ENCODE measurements at places on chromosomes 11 and 22. TPM values are rescaled to one million over a fixed set of nuclear protein-coding genes. Genes with fewer than 3 reads are reported as not detected.

Gene CAVIN3
- total RNA-seq, result 18.7 TPM

Gene GLB1L2
- 2.0 TPM for total RNA-seq

DNA sequence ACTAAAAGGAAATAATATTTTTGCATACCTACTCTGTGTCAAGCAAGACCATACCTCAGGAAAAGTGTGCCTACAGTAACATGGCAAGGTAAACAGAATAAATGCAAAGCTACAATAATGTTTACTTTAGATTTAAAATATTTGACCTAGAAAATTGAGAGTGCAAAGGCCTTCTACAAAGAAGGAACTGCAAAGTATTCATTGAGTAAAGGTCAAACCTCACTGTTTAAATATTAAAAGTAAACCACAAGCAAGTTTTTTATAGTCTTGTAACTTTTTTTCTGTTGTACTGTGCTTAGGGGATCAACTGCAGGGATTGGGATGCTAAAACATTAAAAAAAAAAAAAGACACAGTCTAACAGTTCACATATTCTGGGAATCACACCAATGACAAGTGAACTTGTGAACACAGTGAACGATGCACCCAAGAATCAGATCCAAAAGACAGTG is 48.8 kb downstream of the CWF19L2 start:
- no peak overlapping the region for H3K4me3 ChIP-seq
- no peak for DNase-seq
- no peaks in the 10 kb centered on the region for H3K27me3 ChIP-seq
- H3K36me3 ChIP-seq, result peaks cover 36% of the 10 kb centered on the region

Gene DDI1
- not detected for total RNA-seq

- no peaks in the 10 kb centered on the region for H3K36me3 ChIP-seq
- peak within 1 kb of the TSS; percentile 60 for H3K4me3 ChIP-seq
- no peaks in the 10 kb centered on the region for H3K27me3 ChIP-seq
- H3K4me1 ChIP-seq, result peaks cover 30% of the 10 kb centered on the region
These were observed at the start of gene BATF2 for GRCh38 chr11:64996710-64997380. Gene BATF2, minus strand, starts transcription at chr11:64996971. Its CDS starts 57 bp downstream, at chr11:64996914.

- no peaks in the 10 kb centered on the region for H3K4me1 ChIP-seq
- DNase-seq, result no peak
- no peak overlapping the region for H3K27ac ChIP-seq
These were observed 108.4 kb upstream of the TIMP3 start for GRCh38 chr22:32693102-32693501.

DNA sequence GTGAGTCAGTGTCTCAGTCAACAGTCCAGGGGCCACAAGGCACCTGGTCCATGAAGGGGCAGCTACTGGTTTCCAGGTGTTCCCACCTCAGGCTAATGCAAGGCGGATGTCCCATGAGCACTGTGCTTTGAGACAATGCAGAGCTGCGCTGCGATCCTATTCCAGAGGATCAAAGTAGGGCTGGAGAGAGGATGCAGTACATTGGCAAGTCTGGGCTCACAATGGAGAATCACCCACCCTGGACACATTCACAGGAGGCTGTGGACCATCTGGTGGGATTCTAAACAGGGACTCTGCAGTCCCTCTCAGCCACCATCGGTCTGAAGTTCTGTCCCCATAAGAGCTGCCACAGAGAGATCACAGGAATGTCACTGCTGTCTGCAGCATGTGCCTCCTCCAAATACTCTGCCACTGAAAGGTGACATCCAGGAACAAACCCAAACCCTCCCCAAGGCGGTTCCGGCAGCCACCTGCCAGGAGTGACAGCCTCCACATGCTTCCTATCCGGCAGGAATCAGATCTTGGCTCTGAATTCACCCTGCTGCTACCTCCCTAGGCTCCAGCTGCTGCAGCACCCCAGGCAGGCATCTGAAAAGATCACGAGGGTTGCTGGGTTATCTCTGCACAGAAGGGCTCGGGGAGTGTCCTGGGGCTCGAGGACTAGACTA is 45.3 kb upstream of the SERPIND1 start:
- DNase-seq, result no peak
- no peak overlapping the region for H3K27ac ChIP-seq
- H3K4me1 ChIP-seq, result no peaks in the 10 kb centered on the region
- H3K36me3 ChIP-seq, result peaks cover 12% of the 10 kb centered on the region
- no peaks in the 10 kb centered on the region for H3K27me3 ChIP-seq

Gene KRTAP5-1
- not detected for total RNA-seq

DNA sequence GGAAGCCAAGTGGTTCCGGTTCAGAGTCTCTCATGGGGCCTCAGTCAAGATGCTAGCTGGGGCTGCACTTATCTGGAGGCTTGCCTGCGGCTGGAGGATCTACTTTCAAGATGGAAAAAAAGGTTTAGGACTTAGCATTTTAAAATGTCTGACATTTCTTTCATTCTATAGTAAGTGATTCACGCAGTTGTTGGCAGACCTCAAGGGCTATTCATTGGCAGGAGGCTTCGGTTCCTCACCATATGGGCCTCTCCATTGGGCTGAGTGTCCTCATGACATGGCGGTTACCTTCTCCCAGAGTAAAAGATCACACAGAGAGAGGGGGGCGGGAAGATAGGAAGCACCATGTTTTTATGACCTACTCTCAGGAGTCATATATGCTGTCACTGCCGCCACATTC is 298.0 kb upstream of the PLET1 start:
- DNase-seq, result no peak
- peaks cover 7% of the 10 kb centered on the region for H3K27me3 ChIP-seq
- H3K36me3 ChIP-seq, result no peaks in the 10 kb centered on the region

Gene OR10A2
- not detected for total RNA-seq

DNA sequence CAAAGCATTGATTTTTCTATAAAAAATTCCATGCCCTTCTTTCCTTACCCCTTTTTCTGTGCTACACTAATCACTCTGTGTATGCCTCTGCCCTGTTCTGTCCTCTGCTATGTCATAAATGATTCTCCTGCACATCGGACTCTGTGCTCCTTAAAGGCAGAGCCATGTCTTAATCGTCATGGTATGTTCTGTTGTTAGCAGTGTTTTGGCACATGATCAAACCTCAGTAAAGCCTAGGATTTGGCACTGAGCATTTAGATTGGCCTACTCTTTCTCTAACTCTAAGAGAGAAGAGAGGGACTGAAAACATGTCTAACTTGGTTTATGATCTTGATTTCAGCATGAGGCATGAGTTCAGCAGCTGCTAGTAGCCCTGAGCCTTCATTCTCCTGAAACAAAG is 266.9 kb downstream of the AASDHPPT start:
- no peaks in the 10 kb centered on the region for H3K4me1 ChIP-seq
- no peaks in the 10 kb centered on the region for H3K36me3 ChIP-seq
- no peak overlapping the region for H3K4me3 ChIP-seq
- H3K27ac ChIP-seq, result no peak overlapping the region

GRCh38 chr11:96001037-96001436 is 77.1 kb upstream of the MTMR2 start:
- no peak for DNase-seq
- H3K4me3 ChIP-seq, result no peak overlapping the region
- H3K27me3 ChIP-seq, result no peaks in the 10 kb centered on the region
- peaks cover 14% of the 10 kb centered on the region for H3K36me3 ChIP-seq
- peaks cover 8% of the 10 kb centered on the region for H3K4me1 ChIP-seq
- no peak overlapping the region for H3K27ac ChIP-seq

DNA sequence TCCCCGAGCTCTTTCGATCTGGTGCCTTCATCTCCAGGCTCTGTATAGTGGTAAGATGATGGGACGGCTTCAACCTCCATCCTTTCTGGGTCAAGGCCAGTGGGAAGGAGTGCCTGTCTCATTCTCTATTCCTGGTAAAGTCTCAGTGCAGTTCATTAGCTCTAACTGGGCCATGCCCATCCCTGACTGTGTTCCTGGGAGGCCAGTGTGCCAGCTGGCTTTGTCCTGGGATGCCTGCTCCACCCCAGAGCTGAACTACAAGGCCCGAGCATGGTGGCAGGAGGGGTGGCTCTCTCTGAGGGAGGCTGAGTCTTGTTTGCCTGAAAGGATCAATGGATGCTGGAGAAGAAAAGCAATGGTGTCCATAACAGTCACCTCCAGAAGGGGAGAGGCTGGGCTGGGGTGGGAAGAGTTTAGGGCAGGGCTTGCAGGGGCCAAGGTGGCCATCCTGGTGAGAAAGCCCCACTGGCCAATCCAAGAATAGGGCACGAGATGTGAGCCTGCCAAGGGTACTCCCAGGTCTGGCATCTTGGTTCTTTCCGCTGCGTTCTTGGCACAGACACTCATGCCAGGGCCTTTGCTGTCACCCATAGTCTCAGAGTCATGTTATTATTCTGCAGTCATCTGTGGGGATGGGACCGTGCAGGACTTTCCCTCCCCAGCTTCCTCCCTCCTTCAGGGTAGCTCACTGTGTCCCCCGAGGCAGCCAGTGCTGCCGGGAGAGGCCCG is 60.1 kb downstream of the PARVB start:
- no peak overlapping the region for H3K27ac ChIP-seq
- H3K36me3 ChIP-seq, result no peaks in the 10 kb centered on the region
- DNase-seq, result no peak
- no peaks in the 10 kb centered on the region for H3K27me3 ChIP-seq
